ENCODE measurements at places on chromosomes 3 and 15. TPM values are rescaled to one million over a fixed set of nuclear protein-coding genes. Genes with fewer than 3 reads are reported as not detected.

DNA sequence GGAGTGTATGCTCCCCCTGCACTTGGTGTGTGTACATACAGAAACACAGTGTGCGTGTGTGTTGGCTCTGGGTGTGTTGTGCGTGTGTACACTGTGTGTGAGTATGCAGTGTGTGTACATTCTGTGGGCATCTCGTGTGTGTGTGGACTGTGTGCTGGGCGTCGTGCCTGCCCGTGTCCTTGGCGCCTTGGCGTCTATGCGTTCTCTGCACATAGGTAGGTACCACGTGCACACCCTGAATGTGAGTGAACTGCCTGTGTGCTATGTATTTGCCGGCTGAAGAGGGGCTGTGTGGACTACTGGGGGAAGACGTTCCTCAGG is 481 bp upstream of the ECE2 start:
- H3K27ac ChIP-seq: no peak overlapping the region
- peaks cover 52% of the 10 kb centered on the region for H3K27me3 ChIP-seq
- DNase-seq: no peak
- H3K4me3 ChIP-seq: no peak overlapping the region
- H3K36me3 ChIP-seq: no peaks in the 10 kb centered on the region

- DNase-seq: no peak
- no peak overlapping the region for H3K4me3 ChIP-seq
- H3K27me3 ChIP-seq: peaks cover 3% of the 10 kb centered on the region
- H3K4me1 ChIP-seq: peaks cover 23% of the 10 kb centered on the region
- H3K27ac ChIP-seq: no peak overlapping the region
- H3K36me3 ChIP-seq: no peaks in the 10 kb centered on the region
Observed at GRCh38 chr3:142849148-142849547, 39.7 kb downstream of the PCOLCE2 start.

DNA sequence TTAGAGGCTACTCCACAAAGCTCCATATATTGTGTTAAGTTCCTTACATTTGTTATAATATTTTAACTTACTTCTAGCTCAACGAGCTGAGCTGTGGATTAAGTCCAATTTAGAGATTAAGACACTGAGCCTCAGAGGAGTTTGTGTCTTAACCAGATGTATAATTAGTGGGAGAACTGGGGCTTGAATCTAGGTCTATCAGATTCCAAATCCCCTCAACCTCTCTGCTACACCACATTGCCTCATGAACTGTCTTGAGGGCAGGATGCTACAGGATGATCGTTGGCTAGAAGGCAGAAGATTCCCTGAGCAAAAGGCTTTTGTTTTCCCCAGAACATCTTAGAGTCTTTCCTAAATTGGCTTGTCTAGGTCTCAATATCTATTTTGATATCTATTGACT is 890.8 kb downstream of the NAALADL2 start:
- no peak for DNase-seq
- no peaks in the 10 kb centered on the region for H3K27me3 ChIP-seq
- no peak overlapping the region for H3K27ac ChIP-seq
- no peak overlapping the region for H3K4me3 ChIP-seq
- no peaks in the 10 kb centered on the region for H3K36me3 ChIP-seq

- H3K27ac ChIP-seq: no peak overlapping the region
- H3K36me3 ChIP-seq: peaks cover 4% of the 10 kb centered on the region
- no peak for DNase-seq
- no peaks in the 10 kb centered on the region for H3K4me1 ChIP-seq
Observed at GRCh38 chr3:170302008-170302407, 55.5 kb upstream of the SKIL start.

GRCh38 chr3:53375019-53375418 is 27.7 kb upstream of the DCP1A start:
- H3K27ac ChIP-seq: no peak overlapping the region
- H3K4me1 ChIP-seq: no peaks in the 10 kb centered on the region
- H3K36me3 ChIP-seq: no peaks in the 10 kb centered on the region
- DNase-seq: peak; percentile 47

- no peak overlapping the region for H3K27ac ChIP-seq
- H3K27me3 ChIP-seq: peaks cover 2% of the 10 kb centered on the region
- DNase-seq: no peak
- H3K4me1 ChIP-seq: no peaks in the 10 kb centered on the region
- no peaks in the 10 kb centered on the region for H3K36me3 ChIP-seq
- no peak overlapping the region for H3K4me3 ChIP-seq
Observed at GRCh38 chr15:68725736-68726135, 95.0 kb downstream of the ANP32A start.

- H3K4me3 ChIP-seq: peak overlapping the region; percentile 76
- H3K36me3 ChIP-seq: no peaks in the 10 kb centered on the region
- H3K4me1 ChIP-seq: peaks cover 44% of the 10 kb centered on the region
- peak; percentile 95 for DNase-seq
- H3K27me3 ChIP-seq: no peaks in the 10 kb centered on the region
Observed at GRCh38 chr3:126267169-126267975, 87.0 kb upstream of the ALDH1L1 start.

DNA sequence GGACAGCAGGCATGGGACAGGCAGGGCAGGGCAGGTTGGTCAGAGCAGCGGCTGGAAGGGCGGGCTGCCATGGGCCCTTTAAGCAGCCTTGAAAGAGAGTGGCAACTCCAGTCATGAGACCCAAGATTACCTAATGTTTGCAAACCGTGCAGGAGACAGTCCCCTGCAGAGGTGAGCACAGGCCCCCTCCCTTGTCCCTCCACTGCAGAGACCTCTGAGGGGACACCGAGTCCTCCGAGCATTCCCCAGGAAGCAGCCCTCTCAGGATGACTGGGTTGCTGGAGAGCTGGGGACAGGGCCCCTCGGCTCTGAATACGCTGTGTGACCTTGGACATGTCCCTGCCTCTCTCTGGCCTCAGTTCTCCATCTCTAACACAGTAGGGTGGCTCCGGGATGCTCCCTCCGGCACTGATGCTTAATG is 81.4 kb downstream of the IQSEC1 start:
- H3K27me3 ChIP-seq: peaks cover 2% of the 10 kb centered on the region
- no peak for DNase-seq
- no peaks in the 10 kb centered on the region for H3K36me3 ChIP-seq
- H3K4me3 ChIP-seq: no peak overlapping the region
- H3K4me1 ChIP-seq: peaks cover 23% of the 10 kb centered on the region

- DNase-seq: no peak
- H3K27me3 ChIP-seq: no peaks in the 10 kb centered on the region
- no peak overlapping the region for H3K27ac ChIP-seq
Observed at GRCh38 chr3:36408146-36408545, 27.8 kb downstream of the STAC start.

DNA sequence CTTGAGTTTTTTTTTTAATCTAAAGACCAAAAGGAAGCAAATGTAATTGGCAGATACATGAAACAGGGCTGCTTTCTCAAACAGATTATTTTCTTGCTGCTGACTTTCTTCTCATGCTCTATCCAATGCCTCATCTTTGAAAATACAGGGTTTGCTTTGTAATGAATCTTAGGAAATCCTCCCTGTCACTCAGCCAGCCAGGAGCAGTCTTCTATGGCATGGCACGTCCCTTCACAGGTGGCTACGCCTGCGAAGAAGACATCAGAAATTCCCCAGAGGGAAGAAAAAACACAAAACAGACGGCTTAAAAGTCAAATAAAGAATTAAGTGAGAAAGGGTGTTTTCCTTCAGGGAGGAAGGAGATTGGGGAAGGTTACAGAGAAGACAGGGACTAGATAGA is 242.5 kb downstream of the IGSF11 start:
- no peaks in the 10 kb centered on the region for H3K36me3 ChIP-seq
- no peak overlapping the region for H3K4me3 ChIP-seq
- DNase-seq: no peak
- H3K27me3 ChIP-seq: no peaks in the 10 kb centered on the region
- no peaks in the 10 kb centered on the region for H3K4me1 ChIP-seq
- no peak overlapping the region for H3K27ac ChIP-seq

GRCh38 chr3:8903191-8903590 is 60.1 kb downstream of the RAD18 start:
- peaks cover 82% of the 10 kb centered on the region for H3K4me1 ChIP-seq
- peak overlapping the region; percentile 75 for H3K27ac ChIP-seq
- peak overlapping the region; percentile 35 for H3K4me3 ChIP-seq

DNA sequence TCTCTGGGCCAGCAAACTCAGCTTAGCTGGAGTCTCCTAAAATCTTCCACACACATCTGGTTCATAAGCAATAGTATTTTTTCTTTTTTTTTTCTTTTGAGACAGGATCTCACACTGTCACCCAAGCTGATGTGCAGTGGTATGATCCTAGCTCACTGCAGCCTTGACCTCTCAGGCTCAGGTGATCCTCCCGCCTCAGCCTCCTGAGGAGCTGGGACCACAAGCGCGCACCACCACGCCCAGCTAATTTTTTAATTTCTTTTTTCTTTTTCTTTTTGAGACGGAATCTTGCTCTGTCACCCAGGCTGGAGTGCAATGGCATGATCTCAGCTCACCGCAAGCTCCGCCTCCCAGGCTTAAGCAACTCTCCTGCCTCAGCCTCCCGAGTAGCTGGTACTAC is 34.3 kb downstream of the RNU5B-1 start:
- DNase-seq: no peak
- no peaks in the 10 kb centered on the region for H3K4me1 ChIP-seq
- no peaks in the 10 kb centered on the region for H3K36me3 ChIP-seq
- no peak overlapping the region for H3K27ac ChIP-seq
- no peak overlapping the region for H3K4me3 ChIP-seq
- peaks cover 50% of the 10 kb centered on the region for H3K27me3 ChIP-seq

GRCh38 chr3:150330174-150330573 is 77.9 kb upstream of the TSC22D2 start:
- H3K27ac ChIP-seq: no peak overlapping the region
- peaks cover 43% of the 10 kb centered on the region for H3K4me1 ChIP-seq
- H3K4me3 ChIP-seq: no peak overlapping the region
- H3K27me3 ChIP-seq: no peaks in the 10 kb centered on the region
- no peak for DNase-seq
- H3K36me3 ChIP-seq: peaks cover 5% of the 10 kb centered on the region

DNA sequence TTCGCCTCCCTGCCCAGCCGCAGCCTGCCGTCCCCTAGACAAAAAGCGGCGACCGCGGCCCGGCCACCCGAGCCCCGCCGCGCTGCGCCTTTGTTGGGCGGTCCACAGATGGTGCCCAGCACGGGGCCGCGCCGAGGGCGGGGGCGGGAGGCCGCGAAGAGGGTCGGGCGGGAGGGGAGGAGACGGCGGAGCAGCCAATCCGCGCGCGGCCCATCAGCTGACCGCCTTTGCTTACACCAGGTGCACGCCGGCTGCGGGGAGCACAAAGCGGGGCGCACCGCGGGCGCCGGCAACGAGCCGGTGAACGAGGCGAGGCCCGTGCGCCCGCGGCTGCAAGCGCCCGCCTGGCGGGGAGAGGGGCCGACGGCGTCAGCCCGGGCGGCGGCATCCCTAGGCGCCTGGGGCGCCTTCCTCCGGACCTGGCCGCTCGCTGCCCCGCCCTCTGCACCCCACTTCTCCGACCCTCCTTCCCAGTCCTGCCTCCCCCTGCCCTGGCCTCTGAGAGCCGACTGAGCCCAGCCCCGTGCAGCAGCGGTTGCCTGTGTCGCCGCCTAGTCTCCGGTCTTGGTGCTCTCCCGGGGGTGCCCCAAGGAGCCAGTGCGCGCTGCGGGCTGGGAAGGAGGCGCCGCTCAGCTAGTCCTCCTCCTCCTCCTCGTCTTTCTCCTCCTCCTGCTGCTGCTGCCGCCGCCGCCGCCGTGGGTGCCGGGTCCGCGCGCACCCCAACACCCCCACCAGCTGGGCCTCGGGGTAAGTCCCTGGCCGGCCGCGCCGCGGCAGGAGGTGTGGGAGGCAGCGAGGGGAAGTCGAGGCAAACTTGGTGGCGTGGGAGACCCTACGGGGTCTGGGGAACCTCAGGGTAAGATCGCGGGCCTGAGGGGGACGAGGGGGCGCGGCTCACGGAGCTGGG is at the start of gene LRRN1:
Gene LRRN1 (plus strand): TSS at position 259 of the 907 bp plus-strand sequence. CDS start 45,211 bp downstream, outside the sequence.
- DNase-seq: no peak
- no peak within 1 kb of the TSS for H3K27ac ChIP-seq
- 0 out of 2 replicates have a peak, but pooled peaks cover 5% of the 10 kb centered on the region for H3K36me3 ChIP-seq

DNA sequence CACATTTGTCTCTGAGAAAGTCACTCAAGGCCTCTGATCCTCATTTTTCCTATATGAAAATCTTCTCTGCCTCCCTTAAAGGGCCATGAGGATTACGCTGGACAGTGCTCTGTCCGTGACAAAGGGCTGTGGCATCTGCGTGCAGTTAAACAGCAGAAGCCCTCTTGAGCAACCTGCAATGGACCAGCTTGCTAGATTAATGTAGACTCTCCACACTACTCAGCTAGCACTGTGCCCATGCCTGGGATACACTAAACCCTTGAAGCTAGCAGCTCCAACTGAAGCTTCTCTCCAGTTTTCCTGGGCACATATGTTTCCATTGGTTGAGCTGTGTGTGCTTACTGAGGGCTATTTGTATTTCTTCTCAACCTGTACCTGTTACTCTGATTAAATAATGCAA is 303.8 kb downstream of the RPLP1 start:
- H3K27ac ChIP-seq: no peak overlapping the region
- peaks cover 2% of the 10 kb centered on the region for H3K27me3 ChIP-seq
- peaks cover 13% of the 10 kb centered on the region for H3K36me3 ChIP-seq
- no peak for DNase-seq

GRCh38 chr15:67505675-67506572 is 15.0 kb upstream of the C15orf61 start:
- DNase-seq: no peak
- no peak overlapping the region for H3K4me3 ChIP-seq
- H3K27ac ChIP-seq: no peak overlapping the region
- peaks cover 71% of the 10 kb centered on the region for H3K4me1 ChIP-seq
- H3K27me3 ChIP-seq: no peaks in the 10 kb centered on the region

CCR3 gene
- not detected for total RNA-seq

ZKSCAN7 gene
- 1.1 TPM for total RNA-seq

GATA2 gene
- 79.2 TPM for total RNA-seq

BAHD1 gene
- 16.1 TPM for total RNA-seq

FBN1 gene
- total RNA-seq: 617 TPM

CAMK2N2 gene
- 5.2 TPM for total RNA-seq

DUOXA2 gene
- not detected for total RNA-seq

TGFBR2 gene
- 126 TPM for total RNA-seq

ACTRT3 gene
- 3.8 TPM for total RNA-seq

SPESP1 gene
- 1.0 TPM for total RNA-seq

FAM3D gene
- total RNA-seq: not detected

GRK7 gene
- not detected for total RNA-seq
